Stimulated activated CD4-positive, alpha-beta T cell treated with anti-CD3 and anti-CD28 coated beads, TNF-alpha, amount 100 ng/mL, for 4 hours (primary cell): ENCODE measurements at places on chromosomes 12 and 14.

- DNase-seq, result no peak
These were observed 18.8 kb downstream of the ACVRL1 start for GRCh38 chr12:51926064-51926632.

GRCh38 chr12:39062266-39062996 is 157.0 kb upstream of the CPNE8 start:
- DNase-seq, result no peak

GRCh38 chr12:90978117-90978770 is 23.3 kb upstream of the CCER1 start:
- DNase-seq, result no peak

- no peak for DNase-seq
These were observed 87.0 kb downstream of the ERC1 start for GRCh38 chr12:1078002-1078401.

GRCh38 chr14:104830781-104831180 is 29.9 kb downstream of the ZBTB42 start:
- DNase-seq, result no peak

GRCh38 chr14:91258011-91258618 is 13.6 kb upstream of the GPR68 start:
- no peak for DNase-seq

DNA sequence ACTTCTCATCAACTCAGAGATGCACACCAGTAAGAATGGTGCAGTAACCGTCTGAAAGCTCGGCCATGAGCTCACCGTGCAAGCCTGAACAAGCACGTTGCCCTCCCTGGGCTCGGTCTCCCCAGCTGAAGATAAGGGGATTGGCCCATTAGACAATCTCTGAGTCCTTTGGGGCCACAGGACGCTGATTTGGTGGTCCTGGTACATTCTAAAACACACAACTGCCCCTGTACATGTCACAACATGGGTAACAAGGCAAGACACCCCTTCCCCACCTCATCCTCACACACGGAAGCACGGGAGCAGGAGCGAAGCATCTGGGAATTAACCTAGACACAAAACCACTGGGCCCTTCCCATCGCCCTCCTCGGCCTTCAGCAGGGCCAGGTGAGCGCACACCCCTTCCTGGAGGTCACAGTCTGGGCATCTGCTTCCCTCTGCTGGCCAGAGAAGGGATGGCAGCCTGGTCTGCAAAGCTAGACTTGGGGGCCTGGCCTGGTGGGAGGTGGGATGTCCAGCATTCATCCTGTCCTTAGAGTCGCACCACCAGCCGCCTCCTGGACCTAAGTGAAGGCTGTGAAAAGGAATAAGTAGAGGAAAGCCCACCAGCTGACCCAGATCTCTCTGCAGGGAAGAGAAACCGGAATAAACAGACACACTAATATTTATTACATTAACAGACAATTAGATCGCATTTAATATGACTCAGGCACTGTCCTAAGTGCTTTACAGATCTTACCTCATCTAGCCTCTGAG is 18.9 kb upstream of the SMUG1 start:
- peak; percentile 58 for DNase-seq

- DNase-seq, result no peak
These were observed 25.5 kb downstream of the GXYLT1 start for GRCh38 chr12:42119085-42119633.

GRCh38 chr12:128871516-128871892 is 18.2 kb downstream of the GLT1D1 start:
- no peak for DNase-seq

DNA sequence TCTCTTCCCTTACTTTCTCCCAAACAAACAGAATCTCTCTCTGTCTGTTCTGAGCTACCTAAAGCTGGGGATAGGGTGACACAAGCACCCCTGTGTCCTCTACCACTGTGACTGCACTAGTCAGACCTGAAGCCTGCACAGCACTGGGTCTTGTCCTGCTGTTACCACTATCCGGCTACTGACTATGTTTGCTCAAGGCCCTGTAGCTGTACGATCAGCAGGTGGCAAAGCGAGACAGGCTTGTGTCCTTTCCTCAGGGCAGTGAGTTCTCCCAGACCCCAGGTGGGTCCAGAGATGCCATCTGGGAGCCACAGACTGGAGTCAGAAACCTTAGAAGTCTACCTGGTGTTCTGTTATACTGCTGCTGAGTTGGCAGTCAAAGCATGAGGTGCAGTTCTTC is 116.4 kb downstream of the NUBPL start:
- no peak for DNase-seq

GRCh38 chr12:50351120-50352043 is 45.0 kb downstream of the FAM186A start:
- no peak for DNase-seq

GRCh38 chr12:6828781-6829535 is 751 bp downstream of the P3H3 start:
- DNase-seq, result no peak

- DNase-seq, result no peak
These were observed 31.9 kb downstream of the FOS start for GRCh38 chr14:75310295-75311111.

DNA sequence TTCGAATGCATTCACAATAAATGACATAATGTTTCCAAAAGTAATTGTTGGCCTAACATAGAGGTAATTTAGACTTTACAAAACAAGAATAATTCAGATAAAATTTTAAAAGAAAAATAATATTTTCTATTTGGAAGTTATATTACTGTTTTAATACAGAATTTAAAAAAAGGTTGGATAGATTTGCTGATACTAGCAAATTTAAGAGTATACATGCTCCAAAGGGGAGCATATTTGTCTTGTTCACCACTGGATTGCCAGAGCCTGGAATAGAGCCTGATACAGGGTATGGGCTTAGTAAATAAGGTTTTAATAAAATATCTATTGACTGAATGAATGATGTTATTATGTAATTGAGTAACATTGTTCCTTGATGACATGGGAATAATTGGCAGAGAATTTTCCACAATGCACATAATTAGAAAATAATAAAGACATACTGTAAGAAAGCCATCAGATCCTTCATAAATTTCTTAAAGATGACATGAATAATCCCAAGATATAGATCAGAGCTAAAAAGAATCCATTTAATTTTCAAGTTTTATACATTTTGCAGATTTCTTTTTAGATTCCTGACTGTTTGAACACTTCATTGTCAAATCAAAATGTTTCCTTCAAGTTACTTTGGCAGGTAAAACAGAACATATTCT is 305.3 kb downstream of the SLC6A15 start:
- DNase-seq, result no peak

DNA sequence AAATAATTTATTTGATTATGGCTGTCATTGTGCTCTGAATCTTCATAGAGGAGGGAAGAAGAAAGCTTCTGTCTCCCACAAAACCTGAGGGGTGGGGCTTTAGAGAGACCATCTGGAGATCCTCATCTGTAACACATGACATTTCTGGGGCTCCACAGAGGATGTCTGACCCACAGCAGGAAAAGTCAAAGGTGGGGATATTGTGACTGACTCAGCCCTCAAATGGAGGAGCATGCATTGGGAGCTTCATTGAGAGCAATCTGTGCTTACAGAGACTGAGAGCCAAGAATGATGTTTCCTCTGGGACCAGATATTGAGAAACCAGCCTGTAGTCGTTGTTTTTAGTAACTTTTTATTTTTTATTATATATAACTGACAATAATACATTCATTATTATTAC is 158.7 kb downstream of the SYT1 start:
- no peak for DNase-seq

GRCh38 chr14:102491366-102491765 is 18.2 kb downstream of the ANKRD9 start:
- DNase-seq, result no peak

- no peak for DNase-seq
These were observed 199.9 kb upstream of the FOXN3 start for GRCh38 chr14:89616852-89617341.

- peak; percentile 84 for DNase-seq
These were observed at the start of gene WASHC3 for GRCh38 chr12:102061560-102062418. Gene WASHC3, minus strand, starts transcription at chr12:102061991. Its CDS starts 29 bp downstream, at chr12:102061962.

- DNase-seq, result no peak
These were observed 29.2 kb downstream of the DYRK4 start for GRCh38 chr12:4591180-4591687.

- no peak for DNase-seq
These were observed 59.1 kb downstream of the PLXNC1 start for GRCh38 chr12:94207467-94207848.

GRCh38 chr12:121990692-121991603 is 30.7 kb upstream of the BCL7A start:
- DNase-seq, result no peak

DNA sequence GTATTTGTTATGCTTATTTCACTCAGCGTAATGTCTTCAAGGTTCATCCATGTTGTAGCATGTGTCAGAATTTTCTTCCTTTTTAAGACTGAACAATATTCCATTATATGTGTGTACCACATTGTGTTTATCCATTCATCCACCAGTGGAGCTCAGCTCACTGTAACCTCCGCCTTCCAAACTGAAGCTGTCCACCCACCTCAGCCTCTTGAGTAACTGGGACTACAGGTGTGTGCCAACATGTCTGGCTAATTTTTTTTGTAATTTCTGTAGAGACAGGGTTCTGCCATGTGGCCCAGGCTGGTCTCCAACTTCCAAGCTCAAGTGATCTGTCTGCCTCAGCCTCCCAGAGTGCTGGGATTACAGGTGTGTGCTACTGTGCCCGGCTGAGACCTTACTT is 21.1 kb downstream of the CCDC77 start:
- DNase-seq, result no peak

DNA sequence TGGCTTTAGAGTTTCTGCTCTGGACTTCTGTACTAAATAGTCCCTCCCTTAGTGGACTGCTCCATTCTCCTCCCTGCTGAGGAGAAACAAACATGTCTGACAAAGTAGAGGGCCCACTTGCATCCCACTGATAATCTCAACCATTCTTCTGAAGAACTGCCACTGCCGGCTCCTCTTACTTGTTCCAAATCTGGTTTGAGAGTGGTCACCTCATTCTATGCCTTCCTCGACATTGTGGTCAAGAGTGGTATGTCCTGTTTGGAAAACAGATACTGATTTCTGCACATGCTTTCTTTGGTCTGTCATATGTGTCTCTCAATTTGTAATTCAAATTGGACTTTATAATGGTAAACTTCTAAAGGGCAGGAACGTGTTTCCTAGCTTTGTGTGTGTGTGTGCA is 36.3 kb upstream of the PLEKHA5 start:
- no peak for DNase-seq

- DNase-seq, result no peak
These were observed 40.5 kb upstream of the C14orf132 start for GRCh38 chr14:95998656-95999055.

- no peak for DNase-seq
These were observed 757.7 kb upstream of the TMEM132C start for GRCh38 chr12:127509066-127509778.

DNA sequence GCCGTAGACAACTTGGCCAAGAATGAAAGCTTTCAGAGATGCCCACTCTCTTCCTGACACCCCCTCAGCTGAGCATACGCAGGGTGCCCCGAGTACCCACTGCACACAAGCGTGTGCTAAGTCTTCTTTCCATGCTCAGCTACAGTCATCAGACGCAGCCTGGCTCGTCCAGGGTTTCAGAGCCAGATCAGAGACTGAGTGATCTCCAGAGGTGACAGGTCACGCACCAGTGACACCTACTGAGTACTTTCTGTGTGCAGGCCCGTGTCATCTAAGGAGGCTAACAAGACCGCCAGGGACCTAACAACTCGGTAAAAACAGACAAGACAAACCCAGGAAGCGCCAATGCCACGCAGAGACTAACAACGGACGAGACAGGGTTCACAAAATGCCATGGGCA is 25.1 kb downstream of the STX2 start:
- DNase-seq, result no peak

GRCh38 chr12:130826151-130826801 is 12.8 kb downstream of the STX2 start:
- peak; percentile 47 for DNase-seq

DNA sequence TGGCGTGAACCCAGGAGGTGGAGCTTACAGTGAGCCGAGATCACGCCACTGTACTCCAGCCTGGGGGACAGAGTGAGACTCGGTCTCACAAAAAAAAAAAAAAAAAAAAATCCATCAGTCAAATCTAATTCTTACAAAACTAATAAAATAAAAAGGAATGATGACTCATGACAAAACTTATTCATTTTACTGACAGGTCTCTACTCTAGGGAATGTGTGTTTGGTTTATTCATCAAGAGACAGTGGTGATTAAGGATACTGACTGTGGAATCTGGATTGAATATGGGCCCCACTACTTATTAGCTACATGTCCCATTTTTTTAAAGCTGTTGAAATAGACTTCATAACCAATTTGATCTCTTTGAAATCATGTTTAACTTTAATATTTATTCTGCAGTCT is 29.3 kb upstream of the GAS2L3 start:
- DNase-seq, result no peak

DNA sequence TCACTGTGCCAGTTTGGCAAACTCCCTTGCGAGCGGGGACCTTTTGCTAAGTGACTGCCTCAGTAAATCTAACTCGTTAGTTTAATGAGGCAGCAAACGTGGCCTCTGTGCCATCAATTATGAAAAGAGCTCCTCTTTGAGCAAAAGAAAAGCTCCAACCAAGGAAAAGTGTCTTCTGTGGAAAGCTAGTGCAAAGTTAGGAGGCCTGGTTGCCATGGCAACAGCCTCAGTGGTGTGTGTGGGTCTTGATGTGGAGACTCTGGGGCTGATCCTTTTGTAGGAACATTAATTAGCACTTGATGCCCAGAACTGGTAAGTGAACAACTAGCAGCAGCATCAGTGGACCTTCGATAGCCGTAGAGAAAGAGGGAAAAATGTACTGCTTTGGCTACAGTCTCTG is 145.7 kb downstream of the CHST11 start:
- DNase-seq, result no peak

- DNase-seq, result no peak
These were observed 60.0 kb downstream of the NOC4L start for GRCh38 chr12:132204063-132204792.

GRCh38 chr12:60240891-60241290 is 645.1 kb downstream of the SLC16A7 start:
- no peak for DNase-seq

DNA sequence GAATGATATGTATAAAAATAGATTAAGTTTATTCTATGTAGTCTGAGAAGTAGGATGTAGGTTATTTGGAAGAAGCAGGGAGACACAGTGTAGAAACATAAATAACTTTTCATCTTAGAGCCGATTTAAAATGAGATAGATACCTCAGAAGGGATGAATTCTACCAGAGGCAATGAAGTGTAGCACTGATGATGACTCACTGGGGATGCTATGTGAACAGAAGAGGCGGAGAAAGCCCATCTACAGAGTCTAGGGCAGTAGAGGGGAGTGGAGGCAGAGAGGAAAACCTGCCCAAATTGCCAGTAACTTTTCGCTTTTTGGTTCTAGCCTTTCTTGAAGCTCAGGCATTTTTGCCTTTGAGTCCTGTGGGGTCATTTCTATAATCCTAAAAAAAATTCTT is 451.8 kb downstream of the ATP23 start:
- no peak for DNase-seq

GRCh38 chr14:52463375-52463774 is 88.9 kb downstream of the TXNDC16 start:
- DNase-seq, result no peak

- DNase-seq, result no peak
These were observed 333 bp upstream of the KCNA1 start for GRCh38 chr12:4909410-4909733.
